Thoracic aorta (tissue), 2 donors: ENCODE measurements at places on chromosomes 5 and 9. TPM values are rescaled to one million over a fixed set of nuclear protein-coding genes. Genes with fewer than 3 reads are reported as not detected.

DNA sequence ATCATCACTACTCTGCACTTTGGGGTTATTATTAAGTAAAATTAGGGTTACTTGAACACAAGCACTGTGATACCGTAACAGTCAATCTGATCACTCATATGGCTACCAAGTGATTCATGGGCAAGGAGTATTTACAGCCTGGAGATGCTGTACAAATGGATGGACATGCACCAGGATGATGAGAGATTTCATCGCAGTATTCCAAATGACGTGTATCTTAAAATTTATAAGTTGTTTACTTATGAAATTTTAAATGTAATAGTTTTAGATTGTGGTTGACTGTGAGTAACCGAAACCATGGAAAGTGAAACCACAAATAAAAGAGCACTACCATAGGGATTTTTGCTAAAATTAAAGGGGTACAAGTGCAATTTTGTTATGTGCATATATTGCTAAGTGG is 462.2 kb upstream of the PTGER4 start:
- no peak for DNase-seq

LHX3 gene
- total RNA-seq, result not detected

GRCh38 chr5:143657647-143658285 is 154.2 kb upstream of the HMHB1 start:
- DNase-seq, result no peak

GRCh38 chr5:100469767-100470166 is 65.4 kb upstream of the FAM174A start:
- no peak for DNase-seq

- DNase-seq, result no peak
Measured at GRCh38 chr5:117249086-117249815, 674.6 kb upstream of the SEMA6A start.

DNA sequence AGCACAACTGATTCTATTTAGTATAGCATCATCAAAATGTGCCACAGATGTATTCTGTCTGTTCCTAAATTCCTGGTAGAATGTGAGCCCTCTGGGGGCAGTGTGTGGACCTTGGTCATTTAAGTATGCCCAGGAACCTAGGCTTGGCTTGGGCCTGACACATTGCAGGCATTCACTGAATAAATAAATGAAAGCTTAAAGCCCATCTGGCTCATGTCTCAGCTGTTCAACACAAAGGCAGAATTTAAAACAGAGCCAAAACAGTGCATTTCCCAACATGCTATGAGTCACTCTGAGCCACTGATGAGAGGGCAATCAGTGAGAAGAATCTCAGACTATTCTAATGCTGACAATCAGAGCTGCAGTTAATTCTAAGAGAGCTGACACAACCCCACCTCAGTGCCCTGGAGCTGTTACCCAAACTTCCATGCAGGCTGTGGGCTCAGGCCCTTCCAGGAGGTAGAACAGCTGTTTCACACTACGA is 8.1 kb downstream of the FAM193B start:
- DNase-seq, result peak; percentile 65

DNA sequence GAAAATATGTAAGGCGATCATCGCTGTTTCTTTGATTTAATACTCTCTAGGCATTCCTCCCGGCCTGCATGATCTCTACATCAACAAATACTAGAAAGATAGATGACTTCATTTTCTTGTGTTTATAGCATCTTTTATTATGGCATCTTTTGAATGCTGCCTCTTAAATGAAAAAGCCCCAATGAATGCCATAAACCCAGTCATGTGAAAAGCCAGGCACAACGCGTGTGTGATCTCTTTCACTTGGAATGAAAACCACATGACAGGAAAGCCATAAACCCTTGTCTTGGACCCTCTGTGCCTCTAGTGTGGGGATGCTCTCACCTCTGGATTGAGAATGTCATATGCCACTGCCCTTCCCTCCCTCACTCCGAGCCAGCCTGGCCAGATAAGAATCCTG is 476.2 kb downstream of the SEMA5A start:
- no peak for DNase-seq

C9 gene
- not detected for total RNA-seq

HTR1A gene
- not detected for total RNA-seq

DNA sequence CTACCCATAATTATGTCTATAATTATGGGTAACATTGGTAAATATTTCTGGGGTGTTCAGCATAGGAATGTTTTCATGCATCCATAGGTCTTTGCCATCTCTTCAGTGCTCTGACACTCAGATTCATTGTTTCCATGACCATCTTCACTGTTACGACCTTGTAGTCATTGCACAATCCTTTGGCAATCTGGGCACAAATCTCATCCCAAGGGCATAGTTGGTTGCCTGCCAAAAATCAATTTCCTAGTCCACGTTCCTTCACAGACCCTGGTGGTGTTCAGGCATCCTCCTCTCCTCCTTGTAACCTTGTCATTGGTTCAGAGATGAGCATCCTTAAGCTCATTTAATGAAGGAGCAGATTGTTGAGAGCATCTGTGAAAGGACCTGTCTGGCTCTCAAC is 1400.7 kb downstream of the CDH12 start:
- no peak for DNase-seq

- no peak for DNase-seq
Measured at GRCh38 chr9:112283582-112284253, 49.7 kb downstream of the PTBP3 start.

LCN10 gene
- 3.1 TPM for total RNA-seq

- DNase-seq, result no peak
Measured at GRCh38 chr5:55675119-55675518, 37.0 kb downstream of the SLC38A9 start.

SMIM33 gene
- not detected for total RNA-seq

- no peak for DNase-seq
Measured at GRCh38 chr9:14313951-14314423, at the start of gene NFIB. TSS of gene NFIB (minus strand) at chr9:14314141. CDS start at chr9:14313511, 630 bp downstream.

GRCh38 chr9:114687034-114687433 is 5.0 kb upstream of the TEX48 start:
- no peak for DNase-seq

GRCh38 chr5:74452856-74453255 is 187.7 kb downstream of the ENC1 start:
- DNase-seq, result no peak

- no peak for DNase-seq
Measured at GRCh38 chr5:27015758-27016157, 22.6 kb downstream of the CDH9 start.

DNA sequence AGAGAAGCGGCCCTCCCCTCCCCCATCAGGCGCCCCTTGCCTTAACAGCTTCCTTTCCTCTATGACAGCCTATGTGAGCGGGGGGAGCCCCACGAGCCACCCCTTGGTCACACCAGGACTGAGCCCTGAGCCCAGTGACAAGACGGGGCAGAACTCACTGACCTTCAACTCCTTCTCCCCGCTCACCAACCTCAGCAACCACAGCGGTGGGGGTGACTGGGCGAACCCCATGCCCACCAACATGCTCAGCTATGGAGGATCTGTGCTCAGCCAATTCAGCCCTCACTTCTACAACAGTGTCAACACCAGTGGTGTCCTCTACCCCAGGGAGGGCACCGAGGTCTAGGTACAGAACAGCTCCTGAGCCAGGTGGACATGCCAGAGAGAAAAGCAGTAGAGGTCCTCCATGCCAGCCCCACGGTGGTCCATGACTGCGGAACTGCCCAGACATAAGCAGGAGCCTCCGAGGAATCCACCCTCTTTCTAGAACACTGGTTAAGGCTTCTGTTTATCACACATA is 2.6 kb downstream of the FOXI1 start:
- DNase-seq, result no peak

GRCh38 chr5:44665101-44665701 is 143.5 kb upstream of the MRPS30 start:
- no peak for DNase-seq

DNA sequence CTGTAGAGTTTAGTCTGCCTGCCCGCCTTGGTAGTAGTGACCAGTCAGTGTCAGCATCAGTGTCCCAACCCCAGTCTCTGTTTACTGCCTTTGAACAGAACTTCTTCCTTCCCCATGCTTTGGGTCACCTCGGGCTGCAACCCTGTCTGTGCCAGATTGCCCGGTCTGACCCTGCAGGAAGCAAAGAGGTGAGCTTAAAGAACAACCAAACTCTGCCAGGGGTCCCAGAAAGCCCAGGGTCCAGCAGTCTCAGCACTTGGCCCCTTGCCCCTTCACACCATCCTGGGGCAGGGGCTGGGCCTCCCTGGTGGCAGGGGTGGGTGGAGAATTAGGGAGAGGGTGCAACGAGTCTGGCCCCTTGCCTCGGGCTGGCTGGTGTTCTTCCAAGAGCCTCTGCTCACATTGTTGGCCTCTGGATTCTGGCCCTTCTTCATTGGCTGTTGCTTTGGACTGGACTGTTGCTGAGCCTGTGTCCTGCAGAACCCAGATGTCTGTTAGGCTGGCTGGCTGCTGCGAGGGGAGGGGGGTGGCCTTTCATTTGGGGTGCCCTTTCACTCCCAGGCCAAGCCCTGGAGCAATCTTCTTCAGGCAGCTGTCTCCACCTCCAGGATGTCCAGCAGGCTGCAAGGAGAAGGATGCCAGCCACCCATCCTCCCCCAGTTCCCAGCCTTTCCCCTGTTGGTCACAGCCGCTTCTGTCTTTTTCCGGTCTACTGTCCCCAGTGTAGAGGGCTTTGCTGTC is 51.2 kb downstream of the SAR1B start:
- no peak for DNase-seq

GRCh38 chr9:26172301-26172700 is 494.1 kb upstream of the TUSC1 start:
- DNase-seq, result no peak

BARHL1 gene
- total RNA-seq, result not detected
